Esophagus squamous epithelium (tissue), 5 donors: ENCODE measurements at places on chromosomes 5 and 9. TPM values are rescaled to one million over a fixed set of nuclear protein-coding genes. Genes with fewer than 3 reads are reported as not detected.

The MEGF10 gene
- total RNA-seq = 1.1 TPM

The PCDHB15 gene
- total RNA-seq = 0.99 TPM

The NTRK2 gene
- total RNA-seq = 13.5 TPM

The TMEM252 gene
- not detected for total RNA-seq

The PGM5 gene
- total RNA-seq = 9.7 TPM

The PTPRD gene
- total RNA-seq = 16.3 TPM
